ENCODE measurements at places on chromosomes 13 and 19. TPM values are rescaled to one million over a fixed set of nuclear protein-coding genes. Genes with fewer than 3 reads are reported as not detected.

Gene ZNF470
- total RNA-seq, result 5.0 TPM

Gene CTXN1
- 92.2 TPM for total RNA-seq

Gene TMEM221
- total RNA-seq, result not detected

Gene LYPD3
- total RNA-seq, result 1.8 TPM

Gene OR7A5
- total RNA-seq, result not detected

Gene GCDH
- total RNA-seq, result 85.0 TPM

- no peak for DNase-seq
Observed at GRCh38 chr13:41008349-41008980, 10.7 kb downstream of the ELF1 start.

DNA sequence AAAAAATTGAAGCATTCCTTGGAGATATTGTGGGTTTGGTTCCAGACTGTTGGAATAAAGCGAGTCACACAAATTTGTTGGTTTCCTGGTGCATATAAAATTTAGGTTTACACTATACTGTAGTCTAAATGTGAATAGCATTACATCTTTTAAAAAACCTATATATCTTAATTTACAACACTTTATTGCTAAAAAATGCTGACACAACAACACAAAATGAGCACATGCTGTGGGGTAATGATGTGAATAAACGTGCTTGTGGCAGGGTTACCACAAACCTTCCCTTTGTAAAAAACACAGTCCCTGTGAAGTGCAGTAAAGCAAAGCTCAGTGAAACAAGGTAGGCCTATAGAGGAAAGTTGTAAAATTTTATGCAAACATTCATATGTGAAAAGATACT is 27.7 kb downstream of the MPHOSPH8 start:
- DNase-seq, result no peak

DNA sequence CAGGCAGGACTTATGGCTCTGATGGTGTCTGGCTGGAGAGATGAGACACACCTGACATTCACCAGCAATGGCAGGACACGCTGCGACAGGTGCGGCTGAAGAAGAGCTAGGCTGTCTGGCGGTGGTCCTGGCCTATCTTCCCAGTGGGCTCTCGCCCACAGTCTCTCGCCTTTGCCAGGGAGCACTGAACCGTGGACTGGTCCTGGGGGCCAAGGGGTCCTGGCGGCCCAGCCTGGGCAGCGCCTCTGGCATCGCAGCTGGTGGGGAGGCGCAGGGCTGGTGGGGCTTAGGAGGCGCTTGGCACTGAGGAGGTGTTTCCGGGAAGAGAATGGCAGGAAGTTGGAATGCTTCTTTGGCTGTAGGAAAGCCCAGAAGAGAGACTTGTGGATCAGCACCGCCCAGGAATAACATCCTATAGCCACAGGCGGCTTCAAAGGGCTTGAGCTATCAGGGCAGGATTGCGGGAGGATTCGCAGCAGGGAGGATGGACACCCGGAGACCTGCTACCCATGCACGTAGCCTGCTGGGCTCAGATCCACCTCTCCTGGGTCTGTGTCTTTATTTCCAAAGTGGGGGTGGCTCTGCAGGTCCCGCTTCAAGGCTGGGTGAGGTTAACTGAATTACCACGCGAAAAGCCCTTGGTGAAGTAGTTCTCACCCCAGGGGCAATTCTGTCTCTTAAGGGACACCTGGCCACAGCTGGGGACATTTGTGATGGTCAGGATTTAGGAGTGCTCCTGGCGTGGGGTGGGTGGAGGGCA is 14.6 kb downstream of the KDM4B start:
- DNase-seq, result no peak

GRCh38 chr13:113401452-113402415 is 37.8 kb upstream of the GRTP1 start:
- peak; percentile 52 for DNase-seq

- peak; percentile 94 for DNase-seq
Observed at GRCh38 chr19:57477191-57478008, at the start of gene ZNF772. Gene ZNF772, minus strand, starts transcription at chr19:57477566. Its CDS starts 257 bp downstream, at chr19:57477309.

DNA sequence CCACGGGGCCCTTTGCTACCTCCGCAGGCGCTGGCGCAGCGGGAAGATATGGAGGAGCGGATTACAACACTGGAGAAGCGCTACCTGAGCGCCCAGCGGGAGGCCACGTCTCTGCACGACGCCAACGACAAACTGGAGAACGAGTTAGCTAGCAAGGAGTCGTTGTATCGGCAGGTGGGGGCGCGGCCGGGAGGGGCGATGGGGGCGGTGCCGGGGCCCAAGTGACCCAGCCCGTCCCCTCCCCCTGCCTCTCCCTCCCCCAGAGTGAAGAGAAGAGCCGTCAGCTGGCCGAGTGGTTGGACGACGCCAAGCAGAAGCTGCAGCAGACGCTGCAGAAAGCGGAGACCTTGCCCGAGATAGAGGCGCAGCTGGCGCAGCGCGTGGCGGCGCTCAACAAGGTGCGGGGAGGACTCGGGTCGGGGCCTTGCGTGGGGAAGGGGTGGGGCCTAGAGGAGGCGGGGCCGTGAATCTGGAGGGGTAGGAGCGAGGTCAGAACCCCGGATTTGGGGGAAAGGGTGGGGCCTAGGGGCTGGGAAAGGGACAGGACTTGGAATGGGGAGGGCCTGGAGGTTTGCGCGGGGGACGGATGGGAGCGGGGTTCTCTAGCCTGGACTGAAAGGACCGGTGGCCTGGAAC is 13.7 kb downstream of the PPFIA3 start:
- DNase-seq, result no peak

- peak; percentile 89 for DNase-seq
Observed at GRCh38 chr13:21033212-21033840, 28.1 kb downstream of the LATS2 start.

DNA sequence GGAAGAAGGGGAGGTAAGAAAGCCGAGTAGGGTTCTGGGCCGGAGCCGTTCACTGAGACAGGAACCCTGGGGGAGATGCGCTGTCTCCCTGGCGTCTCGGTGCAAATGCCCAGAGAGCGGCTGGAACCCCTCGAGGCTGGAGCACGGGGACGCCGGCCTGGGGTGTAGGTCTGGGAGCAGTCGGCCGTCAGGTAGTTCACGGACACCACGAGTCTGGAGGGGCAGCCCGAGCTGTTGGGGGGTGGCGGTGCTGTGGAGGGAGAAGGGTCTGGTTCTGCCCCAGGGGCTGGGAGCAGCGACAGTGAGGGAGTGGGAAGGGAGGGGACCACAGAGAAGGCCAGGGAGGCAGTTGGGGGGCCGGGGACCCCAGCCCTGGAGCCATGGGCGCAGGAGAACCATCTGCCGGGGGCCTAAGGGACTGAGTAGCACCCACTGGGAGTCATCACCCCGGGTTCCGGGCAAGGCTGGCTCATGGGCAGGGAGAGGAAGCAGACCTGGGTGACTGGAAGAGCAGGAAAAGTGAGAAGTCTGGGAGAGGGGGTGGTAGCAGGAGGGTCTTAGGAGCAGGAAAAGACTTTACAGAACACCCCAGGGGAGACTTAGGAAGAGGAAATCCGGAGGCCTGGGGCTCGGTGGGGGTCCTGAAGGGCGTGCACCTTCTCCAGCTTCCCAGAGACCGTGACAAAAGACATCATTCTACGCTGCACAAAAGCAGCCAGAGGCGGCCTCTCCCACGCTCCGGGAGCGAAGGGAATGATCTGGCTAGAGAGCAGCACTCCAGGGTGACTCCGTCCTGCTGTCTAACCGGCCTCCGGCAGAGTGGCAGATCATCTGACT is 173.1 kb upstream of the SOX1 start:
- DNase-seq, result no peak

DNA sequence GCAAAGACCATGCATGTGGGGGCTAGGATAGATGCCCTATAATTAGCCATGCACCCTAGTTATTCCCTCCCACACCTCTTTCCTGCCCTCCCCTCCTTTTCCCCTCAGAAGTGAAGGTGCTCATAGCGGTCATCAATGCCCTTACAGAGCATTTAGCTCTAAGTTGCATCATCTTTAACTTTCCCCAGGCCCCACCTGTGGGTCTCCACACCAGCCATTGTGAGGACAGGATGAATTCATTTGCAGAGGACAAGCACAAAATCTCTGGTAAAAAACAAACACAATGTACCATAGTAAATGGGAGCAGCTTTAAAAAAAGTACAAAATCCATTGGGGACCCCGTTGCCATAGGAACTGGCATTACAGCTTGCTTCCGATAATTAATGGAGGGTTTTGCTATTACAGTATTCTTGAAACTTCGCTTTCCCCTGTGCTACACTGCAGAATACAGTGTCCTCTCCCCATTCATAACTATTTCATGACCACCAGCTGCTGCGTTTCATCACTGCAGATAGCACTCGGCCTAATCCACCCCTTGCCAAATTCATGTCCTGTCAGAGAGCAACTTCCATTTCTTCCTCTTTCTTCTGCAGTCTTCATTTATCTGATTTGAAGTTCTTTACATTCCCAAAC is 110.5 kb downstream of the ZDHHC20 start:
- DNase-seq, result no peak

GRCh38 chr13:99577934-99578917 is 77.0 kb downstream of the TM9SF2 start:
- no peak for DNase-seq

- no peak for DNase-seq
Observed at GRCh38 chr13:92745258-92745657, 481.3 kb upstream of the GPC6 start.

GRCh38 chr19:10817291-10818038 is 18.5 kb downstream of the TMED1 start:
- DNase-seq, result peak; percentile 90

GRCh38 chr19:46704379-46705076 is 12.4 kb downstream of the PRKD2 start:
- peak; percentile 85 for DNase-seq

DNA sequence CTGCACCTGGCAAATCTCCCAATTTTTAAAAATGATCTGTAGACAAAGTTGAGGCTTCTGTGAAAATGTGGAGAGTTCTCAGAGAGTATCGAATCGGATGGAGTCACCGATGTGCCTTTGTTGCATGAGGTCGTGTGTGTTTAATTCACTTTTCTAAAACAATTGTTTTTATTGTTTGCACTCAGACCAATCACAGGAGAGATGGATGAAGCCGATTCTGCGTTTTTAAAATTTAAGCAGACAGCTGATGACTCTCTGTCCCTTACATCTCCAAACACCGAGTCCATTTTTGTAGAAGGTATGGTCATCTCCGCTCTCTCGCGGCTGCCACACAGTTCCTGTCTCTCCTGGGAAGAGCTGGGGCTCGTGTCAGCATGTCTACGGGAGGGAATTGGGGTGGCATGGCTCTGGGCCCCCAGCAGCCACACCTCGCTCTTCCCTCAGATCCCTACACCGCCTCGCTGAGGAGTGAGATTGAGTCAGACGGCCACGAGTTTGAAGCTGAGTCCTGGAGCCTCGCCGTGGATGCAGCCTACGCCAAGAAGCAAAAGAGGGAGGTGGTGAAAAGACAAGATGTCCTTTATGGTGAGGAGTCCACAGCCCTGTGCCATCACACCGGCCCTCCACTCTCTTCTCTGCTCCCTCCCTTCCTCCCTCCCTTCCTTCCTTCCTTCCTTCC is 47.2 kb downstream of the PEX11G start:
- no peak for DNase-seq

DNA sequence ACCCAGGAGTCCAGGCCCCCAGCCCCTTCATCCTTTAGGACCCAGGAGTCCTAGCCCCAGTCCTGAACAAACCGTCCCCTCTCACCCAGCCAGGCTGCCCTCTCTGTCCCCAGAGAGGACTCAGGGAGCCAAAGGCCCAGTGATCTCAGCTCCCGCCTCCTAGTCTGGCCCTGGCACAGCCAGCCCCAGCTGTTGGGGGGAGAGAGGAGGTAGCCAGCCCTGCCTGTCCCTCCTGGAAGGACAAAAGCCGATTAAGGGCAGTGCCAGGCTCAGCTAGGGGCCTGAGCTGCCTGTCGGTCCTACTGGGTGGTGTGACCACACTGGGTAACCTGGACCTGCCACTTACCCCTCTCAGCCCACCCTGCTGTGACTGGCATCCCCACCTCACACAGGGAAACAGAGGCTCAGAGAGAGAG is 14.5 kb downstream of the LIPE start:
- DNase-seq, result no peak

GRCh38 chr13:98083507-98083906 is 59.4 kb upstream of the FARP1 start:
- no peak for DNase-seq

DNA sequence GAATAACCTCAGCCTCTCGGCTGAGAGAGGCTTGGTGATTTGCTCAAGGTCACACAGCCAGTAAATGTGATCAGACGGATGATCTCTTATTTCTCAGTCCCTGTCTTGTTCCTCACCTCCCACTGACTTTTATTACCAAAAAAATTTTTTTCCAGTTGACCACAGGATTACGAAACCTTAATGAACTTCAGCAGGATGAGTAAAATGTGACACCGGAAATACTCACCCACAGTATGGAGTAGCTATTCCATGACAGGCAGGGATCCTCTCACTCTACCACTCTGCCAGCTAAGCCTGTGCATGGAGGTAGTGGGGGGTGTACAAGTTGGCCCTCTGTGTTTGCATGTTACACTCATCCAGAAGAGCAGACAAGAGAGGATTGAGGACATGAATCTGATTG is 916.4 kb downstream of the UQCRFS1 start:
- DNase-seq, result no peak

DNA sequence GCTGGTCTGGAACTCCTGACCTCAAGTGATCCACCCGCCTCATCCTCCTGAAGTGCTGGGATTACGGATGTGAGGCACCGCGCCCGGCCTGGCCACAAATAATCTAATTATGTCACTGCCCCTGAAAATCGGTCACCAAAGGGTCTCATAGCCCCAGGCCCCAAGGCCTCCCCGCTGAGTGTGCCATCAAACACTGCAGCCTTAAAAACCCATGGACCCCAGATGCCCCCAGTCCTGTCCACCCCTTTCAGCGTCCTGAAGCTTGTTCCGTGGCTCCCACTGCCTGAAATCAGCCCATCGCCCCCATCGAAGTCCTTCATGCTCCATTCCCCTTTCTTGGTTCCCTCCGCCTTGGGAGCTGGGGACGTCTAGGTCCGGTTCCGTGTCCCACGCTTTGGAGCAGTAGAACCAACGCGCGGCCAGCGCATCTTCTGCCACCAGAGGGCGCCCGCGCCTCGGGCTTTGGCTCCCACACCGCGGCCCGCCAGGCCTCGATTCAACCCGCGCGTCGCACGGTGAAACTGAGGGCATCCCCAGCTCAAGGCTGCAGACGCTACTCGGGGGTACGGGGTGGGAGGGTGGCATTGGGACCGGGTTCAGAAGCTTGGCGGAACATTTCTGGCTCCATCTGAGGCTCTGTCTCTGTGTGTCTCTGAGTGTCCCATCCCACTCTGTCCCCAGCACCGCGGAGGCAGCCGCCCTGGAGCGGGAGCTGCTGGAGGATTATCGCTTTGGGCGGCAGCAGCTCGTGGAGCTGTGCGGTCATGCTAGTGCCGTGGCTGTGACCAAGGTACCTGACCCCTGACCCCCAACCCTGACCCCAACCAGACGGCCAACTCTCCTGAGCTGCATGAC is 3.5 kb downstream of the YJEFN3 start:
- peak; percentile 88 for DNase-seq

DNA sequence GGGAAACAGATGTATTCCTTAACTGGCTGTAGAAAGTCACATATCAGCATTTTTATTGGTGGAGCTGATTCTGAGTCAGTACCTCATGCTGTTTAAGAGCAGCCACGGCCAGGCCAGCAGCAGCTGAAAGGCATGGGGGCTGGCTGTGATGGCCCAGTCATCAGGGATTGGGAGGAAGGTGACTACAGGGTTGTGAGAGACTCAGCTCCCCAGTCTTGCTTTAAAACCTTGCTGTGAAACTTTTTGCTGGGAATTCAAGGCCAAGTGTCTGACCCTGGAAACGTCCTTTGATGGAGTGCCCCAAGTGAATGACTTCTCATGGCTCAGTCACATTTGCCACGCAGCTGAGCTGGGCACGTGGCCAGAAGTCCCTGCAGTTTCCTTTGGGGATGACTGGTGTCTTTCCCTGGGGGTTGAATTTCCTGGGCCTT is 39.1 kb upstream of the RNF113B start:
- no peak for DNase-seq

- DNase-seq, result peak; percentile 86
Observed at GRCh38 chr13:40598569-40598968, 67.9 kb downstream of the FOXO1 start.
